BE2C (cell line): ENCODE measurements at places on chromosomes 1 and 21.

DNA sequence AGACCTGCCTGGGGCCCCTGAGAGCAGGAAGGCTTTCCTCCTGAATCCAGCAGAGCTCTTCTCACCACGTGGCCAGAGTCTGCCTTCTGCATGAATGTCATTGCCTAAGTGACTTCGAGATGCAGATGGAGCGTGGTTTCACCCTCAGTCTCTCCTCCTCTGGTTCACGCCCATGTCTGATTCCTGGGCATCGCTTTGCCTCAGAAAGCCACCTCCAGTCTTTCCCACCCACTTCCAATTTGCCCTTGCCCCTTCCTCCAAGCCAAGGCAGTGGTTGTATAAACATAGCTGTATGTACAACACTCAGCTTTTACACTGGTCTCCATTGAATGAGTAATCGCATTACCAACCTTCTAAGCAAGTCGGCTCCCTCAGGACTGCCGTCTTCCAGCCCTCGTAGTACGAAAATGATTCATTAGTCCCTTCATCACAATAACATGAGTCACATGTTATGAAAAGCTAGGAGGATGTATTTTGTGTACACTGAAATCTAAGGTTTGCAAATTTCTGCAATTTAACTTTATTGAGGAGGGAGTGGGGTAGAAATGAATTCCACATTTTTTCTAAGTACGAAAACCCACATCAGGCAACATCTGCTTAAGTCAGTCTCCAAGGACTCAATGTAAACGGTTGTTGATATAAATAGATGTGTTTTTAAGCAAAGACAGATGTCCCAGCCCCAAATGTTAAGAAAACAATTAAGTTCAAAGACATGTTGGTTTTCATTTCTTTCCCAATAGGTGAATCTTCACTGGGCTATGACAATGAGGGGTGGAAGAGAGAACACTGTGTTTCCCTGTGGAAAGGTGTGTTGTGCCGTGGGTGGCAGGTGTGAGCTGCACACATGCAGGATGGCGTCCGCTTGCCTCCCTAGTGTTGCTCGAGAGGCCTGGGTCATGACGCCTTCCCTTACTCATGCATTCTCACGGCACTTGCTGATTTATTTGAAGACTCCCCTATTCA, 32.3 kb upstream of the ETS2 start:
- no peak for DNase-seq

- no peak for DNase-seq
Measured at GRCh38 chr21:16992448-16992847, 520.4 kb upstream of the CXADR start.

- DNase-seq, result no peak
Measured at GRCh38 chr1:175481126-175482070, 262.0 kb downstream of the TNR start.

GRCh38 chr1:173448945-173449344, 28.2 kb upstream of the PRDX6 start:
- DNase-seq, result no peak

DNA sequence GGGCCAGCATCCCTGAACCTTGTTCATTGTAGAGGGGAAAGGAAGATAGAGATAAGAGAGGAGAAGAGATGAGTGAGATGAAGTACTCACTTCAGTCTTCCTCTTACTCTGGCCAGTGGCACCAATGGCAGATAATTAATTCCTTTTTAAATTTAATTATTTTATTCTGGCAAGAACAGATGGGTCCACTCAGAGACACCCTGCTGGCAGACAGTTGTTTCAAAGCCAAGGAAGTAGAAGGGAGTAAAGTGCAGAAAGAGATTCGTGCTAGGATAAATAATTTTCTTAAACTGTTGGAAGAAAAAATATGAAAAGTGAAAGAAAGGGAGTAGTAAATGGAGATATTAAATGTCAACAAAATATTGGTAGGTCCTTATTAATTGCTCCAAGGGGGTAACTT, 7.7 kb upstream of the GJA5 start:
- DNase-seq, result no peak

DNA sequence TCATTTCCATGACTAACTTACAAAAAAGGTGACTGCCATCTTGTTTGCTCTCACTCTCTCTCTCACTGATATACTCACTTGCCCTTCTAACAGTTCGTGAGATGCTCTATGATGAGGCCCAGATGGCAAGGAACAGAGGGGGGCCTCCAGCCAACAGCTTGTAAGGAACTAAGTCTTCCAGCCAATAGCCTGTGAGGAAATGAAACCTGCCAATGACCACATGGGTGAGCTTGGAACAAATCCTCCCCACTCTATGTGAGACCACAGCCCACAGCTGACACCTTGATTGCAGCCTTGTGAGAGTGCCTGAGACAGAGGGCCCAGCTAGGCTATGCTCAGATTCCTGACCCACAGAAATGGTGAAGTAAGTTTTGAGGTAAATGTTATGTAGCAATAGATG, 153.7 kb downstream of the HHIPL2 start:
- no peak for DNase-seq

GRCh38 chr1:245388687-245389086, 233.9 kb downstream of the KIF26B start:
- DNase-seq, result no peak
